K562 (cell line): ENCODE measurements at places on chromosomes 13 and 19.
A peak's percentile ranks its signal among the peaks of the same experiment; 100 is the strongest.

GRCh38 chr19:7658219-7658686 is 10.6 kb upstream of the RETN start:
- DNase-seq = no peak

GRCh38 chr19:16428372-16429036 is 43.3 kb downstream of the EPS15L1 start:
- no peak for DNase-seq

GRCh38 chr19:13978351-13979243 is 26.3 kb downstream of the DCAF15 start:
- DNase-seq = peak; percentile 85

DNA sequence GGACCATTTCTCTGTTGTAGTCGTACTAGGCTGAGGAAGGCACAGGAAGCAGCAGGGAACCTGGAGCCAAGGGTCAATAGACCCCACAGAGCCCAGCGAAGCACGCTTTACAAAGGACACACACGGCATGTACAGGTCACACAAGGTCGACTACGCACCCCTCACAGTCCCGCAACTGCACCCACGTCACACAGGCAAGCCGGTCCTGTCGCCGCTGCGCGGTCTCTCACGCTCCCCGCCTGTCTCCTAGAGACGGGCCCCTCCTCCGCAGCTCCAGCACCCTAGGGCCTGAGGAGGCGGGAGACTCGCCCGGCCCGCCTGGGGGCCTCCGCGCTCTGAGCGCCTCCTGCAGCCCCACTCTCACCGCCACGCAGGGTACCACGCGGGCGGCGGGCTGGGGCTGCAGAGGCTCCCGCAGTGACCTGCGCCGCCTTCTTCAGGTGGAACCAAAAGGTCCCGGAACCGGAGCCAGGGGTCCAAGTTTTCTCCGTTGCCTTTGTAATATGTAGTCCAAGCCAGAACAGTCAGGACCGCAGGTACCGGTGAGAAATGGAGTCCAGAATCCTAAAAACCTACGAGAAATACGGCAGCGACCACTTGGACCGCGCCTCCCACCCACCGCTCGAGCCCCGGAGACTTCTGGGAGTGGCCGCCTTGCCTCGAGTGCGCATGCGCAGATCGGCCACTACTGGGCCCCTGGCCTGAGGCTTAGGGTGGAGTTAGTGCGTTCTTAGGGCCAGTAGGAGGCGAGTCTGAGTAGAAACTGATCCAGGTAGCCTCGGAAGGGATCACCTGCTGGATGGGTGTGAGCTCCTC is at the start of gene ZNF607:
ZNF607 (minus strand) TSS at position 651 of the 816 bp plus-strand sequence. CDS start 8,143 bp downstream, outside the sequence.
- DNase-seq = peak; percentile 93

GRCh38 chr19:5676105-5676771 is 4.1 kb downstream of the MICOS13 start:
- no peak for DNase-seq

DNA sequence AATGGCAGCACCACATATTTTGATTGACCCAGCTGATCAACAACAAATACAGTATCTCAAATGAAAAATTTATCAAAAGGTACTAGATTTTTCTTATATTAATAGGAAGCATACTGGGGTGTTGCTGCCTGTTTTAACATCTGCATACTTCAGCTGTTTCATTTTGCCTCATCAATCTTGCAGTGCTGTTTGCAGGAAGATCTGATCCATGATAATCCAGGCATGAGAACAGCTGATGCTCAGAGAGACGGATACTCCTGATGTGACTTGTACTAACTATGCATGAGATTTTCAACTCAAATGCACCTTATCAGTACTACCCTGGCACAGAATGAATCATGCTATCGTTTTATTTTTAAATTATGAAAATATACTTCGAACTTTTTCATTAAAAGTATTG is 2136.8 kb downstream of the PCDH9 start:
- no peak for DNase-seq

DNA sequence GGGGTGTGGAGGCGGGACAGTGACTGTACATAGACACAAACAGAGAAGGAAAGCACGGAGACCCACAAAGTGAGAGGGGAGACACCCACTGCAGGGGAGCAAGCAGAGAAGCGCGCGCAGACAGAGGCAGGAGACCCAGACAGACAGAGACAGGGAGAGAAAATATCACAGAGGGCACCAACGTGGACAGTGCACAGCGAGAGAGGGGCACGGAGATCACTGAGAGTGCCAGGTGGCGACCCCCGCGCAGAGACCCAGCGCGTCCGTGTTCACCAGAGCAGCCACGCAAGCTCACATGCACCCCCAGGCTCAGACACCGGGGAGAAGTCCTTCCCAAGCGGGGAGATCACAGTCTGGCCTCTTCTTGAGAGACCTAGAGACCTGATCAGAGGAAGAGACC is 1.4 kb upstream of the CACNG7 start:
- no peak for DNase-seq

GRCh38 chr19:7099597-7099921 is 30.1 kb downstream of the ZNF557 start:
- DNase-seq = no peak

DNA sequence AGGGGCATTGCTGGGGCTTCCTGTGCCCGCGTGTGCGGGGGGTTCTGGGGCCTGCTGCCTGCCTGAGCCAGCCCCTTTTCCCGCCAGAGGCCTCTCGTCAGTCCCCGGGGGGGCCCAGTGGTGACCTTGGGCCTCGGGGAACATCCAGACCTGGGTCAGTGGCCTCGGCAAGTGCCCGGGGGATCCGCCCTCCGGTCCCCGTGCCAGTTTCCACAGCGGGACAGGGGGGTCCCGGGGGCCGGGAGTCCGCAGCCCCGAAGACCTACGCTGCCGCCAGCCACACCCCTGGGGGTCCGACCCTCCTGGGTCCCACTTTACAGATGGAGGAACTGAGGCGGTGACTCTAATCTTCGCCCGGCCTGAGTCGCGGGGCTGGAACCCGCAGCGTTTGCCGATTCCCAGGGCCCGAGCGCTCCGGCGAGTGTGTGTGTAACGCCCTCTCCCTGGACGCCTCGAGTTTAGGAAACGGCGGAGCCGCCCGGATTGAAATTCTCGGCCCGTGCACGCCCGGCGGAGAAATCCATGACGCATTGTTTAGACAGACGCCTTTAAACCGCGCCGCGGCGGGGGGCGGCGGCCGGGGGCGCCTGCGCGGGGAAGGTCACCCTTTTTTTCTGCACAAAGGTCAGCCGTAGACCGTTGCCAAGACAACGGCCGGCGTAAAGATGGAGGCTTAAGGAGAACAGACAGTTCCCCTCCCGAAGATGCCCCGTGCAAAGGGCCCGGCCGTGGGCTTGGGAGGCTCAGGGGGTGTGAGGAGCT is 39.3 kb downstream of the EFNA2 start:
- DNase-seq = peak; percentile 86

DNA sequence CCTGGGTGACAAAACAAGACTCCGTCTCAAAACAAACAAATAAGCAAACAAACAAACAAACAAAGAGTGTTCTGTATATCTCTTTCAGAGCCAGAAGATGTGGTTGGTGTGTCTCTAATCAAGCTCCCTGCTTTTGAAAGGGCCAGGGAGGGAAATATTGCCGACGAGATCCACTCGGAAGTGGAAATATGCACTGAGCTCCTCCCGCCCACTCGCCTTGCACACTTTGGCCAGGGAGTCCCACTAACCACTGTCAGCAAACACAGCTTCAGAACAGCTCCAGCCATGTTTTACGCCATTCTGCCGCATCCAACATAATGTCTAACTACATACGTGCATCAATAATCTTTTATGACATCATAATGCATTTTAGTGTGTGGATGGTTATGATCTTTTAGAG is 155.5 kb upstream of the VSTM2B start:
- no peak for DNase-seq

- no peak for DNase-seq
Measured at GRCh38 chr13:34408640-34409039, 533.4 kb upstream of the NBEA start.

DNA sequence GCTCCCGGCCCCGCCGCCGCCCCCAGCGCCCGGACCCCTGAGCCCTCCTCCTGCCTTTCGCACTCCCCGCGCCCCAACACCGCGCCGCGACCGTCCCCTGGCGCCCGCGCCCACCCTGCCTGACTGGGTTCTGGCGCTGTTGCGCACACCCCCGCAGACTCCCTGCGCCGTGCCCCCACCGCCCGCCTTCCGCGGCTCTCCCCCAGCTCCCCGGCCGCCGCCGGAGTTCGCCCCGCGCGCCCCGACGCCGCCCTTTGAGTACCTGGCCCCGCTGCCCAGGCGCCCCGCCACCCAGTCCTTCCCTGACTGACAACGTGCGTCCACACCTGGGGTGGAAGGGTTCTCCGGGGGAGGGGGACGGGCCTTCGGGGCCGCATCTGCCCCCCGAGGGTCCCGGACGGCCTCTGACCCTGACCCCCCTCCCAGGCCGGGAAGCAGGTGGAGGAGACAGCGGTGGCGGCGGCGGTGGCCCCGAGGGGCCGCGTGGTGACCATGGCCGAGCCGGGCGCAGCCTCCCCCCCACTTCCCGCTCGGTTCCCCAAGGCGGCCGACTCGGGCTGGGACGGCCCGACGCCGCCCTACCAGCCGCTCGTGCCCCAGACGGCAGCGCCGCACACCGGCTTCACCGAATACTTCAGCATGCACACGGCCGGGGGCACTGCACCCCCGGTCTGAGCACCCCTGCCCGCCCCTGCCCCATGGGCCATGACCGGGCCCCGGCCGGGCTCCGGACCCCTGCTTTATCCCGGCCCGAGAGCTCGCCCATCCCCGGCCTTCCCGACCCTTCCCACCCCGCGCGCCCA is 1.4 kb upstream of the MEGF8 start:
- no peak for DNase-seq

DNA sequence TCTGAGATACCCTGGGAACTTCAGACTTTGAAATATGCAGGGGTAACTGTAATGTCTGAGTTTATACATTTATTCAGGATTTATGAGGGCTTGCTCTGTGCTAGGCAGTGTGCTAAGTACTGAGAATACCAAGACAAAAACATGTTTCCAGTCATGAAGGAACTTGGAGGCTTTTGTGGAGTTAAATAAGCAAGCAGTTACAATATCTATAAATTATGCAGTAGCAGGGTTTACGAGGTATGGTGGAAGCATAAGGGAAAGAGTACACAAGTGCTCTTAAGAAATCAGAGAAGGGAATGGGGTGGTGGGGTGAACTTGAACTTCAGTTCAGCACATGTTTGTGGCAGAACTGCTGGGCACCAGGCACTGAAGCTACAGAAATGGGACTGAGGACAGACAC is 28.0 kb downstream of the MAB21L1 start:
- DNase-seq = no peak

DNA sequence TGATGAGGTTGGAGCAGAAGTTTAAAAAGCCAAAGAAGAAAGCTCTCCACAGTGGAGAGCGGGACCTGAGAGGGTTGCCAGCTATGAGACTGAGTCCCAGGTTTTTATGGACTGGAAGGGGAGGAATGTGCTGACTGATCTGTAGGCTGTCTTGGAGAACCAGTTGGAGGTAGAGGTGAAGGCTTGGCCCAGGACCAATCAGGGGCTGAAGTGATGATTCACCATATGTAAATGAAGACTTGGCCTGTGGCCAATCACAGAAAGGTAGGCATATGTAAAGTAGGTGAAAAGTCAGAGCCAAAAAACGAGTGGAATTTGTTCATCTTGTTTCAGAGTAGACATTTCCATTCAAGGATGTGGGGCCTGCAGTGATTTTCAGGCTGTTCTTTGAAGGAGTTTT is 17.5 kb upstream of the KBTBD6 start:
- no peak for DNase-seq

DNA sequence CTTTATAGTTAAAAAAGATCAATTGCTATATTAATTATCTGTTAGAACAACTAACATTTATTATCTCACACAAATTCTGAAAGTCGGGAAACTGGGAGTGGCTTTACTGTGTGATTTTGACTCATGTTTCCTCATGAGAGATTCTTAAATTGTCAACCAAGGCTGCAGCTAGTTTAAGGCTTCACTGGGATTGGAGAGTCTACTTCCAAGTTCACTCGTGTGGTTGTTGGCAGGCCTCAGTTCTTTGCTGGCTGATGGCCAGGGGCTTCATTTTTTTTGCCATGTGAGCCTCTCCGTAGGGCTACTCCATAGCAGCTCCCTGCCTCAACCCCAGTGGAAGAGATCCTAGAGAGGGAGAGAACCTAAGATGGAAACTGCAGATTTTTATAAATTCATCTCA is 24.5 kb upstream of the LPAR6 start:
- DNase-seq = no peak

DNA sequence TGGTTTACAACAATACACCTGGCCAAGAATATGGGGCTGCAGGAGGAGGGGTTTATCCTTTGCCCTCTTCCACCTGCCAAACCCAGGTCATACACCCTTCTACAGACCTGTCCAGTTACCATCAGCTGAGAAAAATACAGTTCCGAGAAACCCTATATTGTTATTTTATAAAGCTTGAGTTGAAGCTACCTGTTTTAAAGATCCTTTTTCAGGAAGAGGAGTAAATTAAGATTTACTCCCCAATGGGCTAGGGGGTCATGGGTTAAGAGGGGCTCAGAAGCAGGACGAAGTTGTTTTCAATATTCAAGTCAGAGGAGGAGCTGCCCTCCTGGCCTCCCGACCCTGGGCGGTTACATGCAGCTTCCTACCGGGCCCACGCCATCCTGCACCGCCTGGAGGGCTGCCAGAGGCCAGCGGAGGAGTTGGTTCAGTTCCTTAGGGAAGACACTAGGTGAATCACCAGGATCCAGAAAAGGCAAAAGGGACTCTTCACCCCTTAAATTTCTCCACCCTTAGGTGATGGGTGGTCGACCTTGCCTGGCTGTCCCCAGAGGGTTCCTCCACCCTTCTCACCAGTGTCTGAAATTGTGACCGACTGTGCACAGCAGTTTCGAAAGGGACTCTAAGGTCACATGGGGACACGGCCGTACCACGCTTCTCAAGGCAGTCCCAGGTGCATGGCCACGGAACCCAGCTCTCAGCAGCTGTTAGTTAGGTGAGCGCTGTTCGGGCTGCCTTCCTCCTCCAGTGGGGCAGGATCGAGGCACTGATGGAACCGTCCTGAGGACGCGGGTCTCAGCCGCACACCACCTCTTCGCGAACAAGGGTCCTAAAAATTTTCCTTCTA is 1.2 kb downstream of the GJB2 start:
- no peak for DNase-seq

DNA sequence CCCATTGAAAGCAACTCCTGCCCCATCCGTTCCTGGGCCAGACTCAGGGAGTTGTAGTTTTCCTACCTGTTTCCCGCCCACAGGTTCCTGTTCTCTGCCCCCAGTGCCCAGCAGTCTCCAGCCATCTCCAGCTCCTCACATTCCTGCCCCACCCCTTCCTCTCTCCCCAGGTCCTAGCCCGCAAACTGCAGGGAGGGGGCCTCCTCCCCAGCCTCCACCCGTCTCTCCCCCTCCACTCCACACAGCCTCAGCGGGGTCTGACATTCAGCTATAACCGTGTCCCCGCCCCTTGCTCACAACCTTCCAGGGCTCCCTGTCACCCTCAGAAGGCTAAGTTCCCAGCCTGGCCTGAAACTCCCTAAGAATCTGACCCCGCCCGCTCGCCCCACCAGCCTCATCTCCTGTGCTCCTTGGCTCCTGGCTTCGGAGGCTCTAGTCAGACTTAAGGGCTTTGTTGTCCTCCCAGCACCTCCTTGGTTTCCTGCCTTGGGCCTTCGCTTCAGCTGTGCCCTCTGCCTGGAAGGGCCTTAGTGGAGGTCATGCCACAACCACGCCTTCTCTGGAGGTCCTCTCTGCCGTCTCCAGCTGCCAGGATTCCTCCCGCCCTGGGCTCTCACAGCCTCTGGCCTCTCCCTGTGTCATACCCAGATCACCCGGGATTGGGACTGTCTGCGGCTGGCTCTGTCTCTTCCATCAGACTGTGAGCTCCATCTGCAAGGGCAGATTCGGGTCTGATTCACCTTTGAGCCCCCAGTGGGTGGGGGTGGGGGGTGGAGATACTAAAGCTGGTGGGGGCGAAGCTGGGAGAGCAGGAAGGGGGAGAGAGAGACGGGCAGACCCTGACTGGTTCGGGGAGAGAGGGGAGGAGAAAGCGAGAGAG is 5.1 kb upstream of the SPACA6 start:
- DNase-seq = peak; percentile 48

- no peak for DNase-seq
Measured at GRCh38 chr13:44402899-44403445, 29.3 kb downstream of the SERP2 start.
